ENCODE measurements at places on chromosomes 4 and X. TPM values are rescaled to one million over a fixed set of nuclear protein-coding genes. Genes with fewer than 3 reads are reported as not detected.

GRCh38 chrX:262381-262909 lies 18.7 kb upstream of the PLCXD1 start:
- no peak for DNase-seq

DNA sequence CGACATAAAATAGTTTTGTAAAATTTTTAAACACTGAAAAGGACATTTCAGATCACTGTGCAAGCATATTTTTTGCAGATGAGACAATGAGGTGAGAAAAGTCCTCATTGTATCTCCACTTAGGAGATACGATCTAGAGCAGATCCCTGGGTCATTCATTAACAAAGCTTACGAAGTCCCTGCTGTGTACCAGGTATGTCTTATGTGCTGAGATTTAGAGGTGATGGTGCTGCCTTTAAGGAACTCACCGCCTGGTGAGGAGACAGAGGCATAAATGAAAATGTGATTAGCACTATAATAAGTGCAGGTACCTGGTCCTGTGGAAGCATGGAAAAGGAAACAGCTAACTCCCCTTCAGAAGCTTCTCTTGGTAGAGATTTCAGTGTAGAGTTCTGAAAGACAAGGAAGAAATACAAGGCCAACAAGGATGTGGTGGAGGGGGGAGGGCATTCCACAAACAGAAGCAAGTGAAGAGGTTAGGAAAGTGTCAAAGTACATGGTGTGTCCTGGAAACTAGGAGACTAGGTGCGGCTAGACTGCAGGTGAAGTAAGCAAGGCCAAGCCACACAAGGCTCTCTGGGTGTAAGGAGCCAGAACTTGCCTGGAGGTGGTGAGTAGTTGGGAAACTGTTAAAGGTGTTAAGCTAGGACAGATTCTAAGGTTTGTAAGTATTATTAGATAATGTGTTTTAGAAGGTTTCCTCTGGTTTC lies 1.5 kb upstream of the NDNF start:
- DNase-seq: no peak

- DNase-seq: no peak
Observed at GRCh38 chr4:159191989-159192388, 89.1 kb downstream of the RAPGEF2 start.

- DNase-seq: no peak
Observed at GRCh38 chr4:112266823-112267222, 18.9 kb downstream of the TIFA start.

DNA sequence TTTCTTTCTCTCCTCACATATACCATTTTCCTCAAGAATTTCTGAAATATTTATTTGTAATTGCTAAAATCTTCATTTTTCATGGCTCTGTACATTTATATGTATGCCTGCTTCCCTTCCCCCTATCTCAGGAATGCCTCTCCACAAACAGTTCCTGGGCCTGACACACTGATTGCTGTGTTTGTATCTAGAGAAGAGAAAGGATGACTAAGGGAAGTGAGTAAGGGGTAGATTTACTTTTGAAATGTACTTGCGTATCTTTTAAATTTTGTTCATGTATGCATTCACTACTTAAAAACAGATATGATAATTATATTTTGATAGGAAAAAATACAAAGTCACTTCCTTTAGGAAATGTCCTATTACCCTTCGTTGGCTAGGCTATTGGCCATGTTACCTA lies 790.8 kb downstream of the PCDH18 start:
- DNase-seq: no peak

DNA sequence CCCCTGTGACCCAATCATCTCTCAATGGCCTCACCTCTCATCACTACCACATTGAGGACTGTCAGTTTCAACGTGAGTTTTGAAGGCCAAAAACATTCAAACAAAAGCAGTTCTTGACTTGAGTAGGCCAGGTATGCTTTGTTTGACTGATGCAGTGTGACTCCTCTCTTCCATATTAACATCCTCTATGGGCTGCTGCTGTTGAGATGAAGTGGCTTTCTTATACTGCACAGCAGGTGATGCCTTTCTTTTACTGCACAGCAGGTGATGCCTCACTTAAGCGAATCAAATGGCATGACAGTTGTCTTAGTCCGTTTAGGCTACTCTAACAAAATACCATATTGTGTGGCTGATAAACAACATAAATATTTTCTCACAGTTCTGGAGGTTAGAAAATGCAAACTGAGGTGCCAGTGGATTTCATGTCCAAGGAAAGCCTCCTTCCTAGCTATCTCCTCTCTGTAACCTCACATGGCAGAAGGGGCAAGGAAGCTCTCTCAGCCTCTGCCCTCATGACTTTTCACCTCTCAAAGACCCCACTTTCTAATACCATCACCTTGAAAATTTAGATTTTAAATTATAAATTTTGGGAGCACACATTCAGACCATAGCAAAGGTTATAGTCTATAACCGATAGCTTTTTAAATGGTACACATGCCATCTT lies 2267.9 kb upstream of the AGA start:
- no peak for DNase-seq

GRCh38 chr4:153440475-153440874 lies 25.7 kb upstream of the TMEM131L start:
- no peak for DNase-seq

- no peak for DNase-seq
Observed at GRCh38 chr4:186607490-186607889, 52.1 kb upstream of the MTNR1A start.

GRCh38 chr4:127211650-127212560 lies 420.9 kb upstream of the INTU start:
- no peak for DNase-seq

GRCh38 chr4:41776466-41776865 lies 27.9 kb upstream of the PHOX2B start:
- no peak for DNase-seq

- DNase-seq: no peak
Observed at GRCh38 chr4:88771883-88772450, 74.3 kb upstream of the NAP1L5 start.

DNA sequence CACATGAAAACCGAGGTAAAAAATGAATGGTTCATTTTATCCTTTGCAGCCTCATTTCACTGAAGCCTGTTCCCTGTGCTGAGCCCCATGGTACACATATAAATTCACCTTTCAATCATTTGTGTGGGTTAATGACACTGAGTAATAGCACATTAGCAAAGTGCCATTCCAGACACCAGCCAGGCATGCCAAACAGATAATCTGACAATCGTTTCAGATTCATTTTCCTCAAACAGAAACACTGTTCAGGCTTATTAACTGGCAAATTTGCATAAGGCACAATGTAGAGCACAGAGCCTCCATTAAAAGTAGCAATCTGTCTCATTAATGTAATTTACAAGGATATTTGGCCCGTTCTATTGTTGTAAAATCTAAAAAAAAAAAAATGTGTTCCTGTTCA lies 76.2 kb downstream of the UNC5C start:
- DNase-seq: no peak

DNA sequence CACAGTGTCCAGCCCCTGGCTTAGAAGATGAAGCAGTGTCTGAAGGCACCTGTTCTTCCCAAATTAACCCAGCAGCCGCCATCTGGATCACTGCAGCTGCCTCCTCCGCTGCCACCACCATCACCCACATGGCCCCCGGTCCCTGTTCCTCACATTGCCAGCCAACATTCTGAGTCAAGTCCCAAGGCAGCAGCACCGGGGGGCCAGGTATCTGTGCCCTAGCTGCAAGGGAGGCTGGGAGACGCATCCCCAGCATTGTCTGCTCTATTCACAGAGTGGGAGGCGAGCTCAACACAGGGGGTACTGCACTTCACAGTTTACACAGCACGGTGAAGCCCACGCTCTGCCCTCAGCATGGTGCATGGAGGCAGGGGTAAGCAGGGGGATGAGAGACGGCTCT lies 42.3 kb upstream of the MAN2B2 start:
- no peak for DNase-seq

DNA sequence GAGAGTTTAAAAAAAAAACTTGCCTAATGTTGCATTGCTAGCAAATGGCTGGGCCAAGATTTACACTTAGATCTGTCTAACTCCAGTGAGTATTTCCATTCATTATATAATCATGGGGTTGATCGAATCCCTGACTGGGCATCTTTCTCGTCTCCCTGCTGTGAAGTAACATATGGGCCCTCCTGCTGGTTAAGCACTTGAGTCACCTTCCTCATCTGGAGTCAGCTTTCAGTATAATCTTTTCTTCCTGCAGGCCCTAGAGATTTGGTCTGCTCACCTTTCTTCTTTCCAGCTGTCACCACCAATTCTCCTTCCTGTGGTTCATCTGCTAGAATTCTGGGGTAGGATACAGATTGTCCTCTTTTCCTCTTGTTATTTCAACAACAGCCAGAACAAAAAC lies 41.6 kb downstream of the TIGD2 start:
- no peak for DNase-seq

DNA sequence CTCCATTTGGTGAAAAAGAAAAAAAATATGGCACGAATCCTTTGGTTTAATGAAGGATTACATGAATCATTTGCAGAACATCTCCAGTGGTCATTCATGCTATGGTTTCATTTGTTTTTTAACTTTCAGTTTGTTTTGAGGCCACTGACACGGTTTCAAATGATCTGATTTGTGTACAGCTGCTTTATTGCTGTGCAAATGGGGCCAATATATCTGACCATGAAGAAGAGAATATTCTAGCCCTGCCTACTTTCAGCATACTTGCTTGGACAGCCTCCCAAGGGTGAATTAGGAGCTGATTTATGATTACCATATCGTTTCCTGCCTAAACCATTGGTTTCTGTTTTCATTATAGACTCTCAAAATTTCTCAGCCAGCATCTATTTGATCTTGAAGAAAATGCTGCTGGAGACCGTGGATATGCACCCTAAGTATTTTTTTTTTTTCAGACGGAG lies 30.7 kb downstream of the SPARCL1 start:
- DNase-seq: no peak

The GUCY1B1 gene
- total RNA-seq: 0.60 TPM

The XAGE1A gene
- not detected for total RNA-seq

The PLP2 gene
- 232 TPM for total RNA-seq

The AMTN gene
- total RNA-seq: not detected

The FAM114A1 gene
- 0.48 TPM for total RNA-seq

The FATE1 gene
- not detected for total RNA-seq

The TMPRSS11D gene
- not detected for total RNA-seq

The ZFP92 gene
- total RNA-seq: 2.2 TPM

The PACRGL gene
- total RNA-seq: 9.9 TPM

The GLRA3 gene
- total RNA-seq: not detected

The SLITRK4 gene
- total RNA-seq: not detected

The COL25A1 gene
- total RNA-seq: 0.14 TPM

The FRMPD4 gene
- total RNA-seq: not detected

The CSN1S1 gene
- not detected for total RNA-seq

All from activated T-cell treated with anti-CD3 and anti-CD28 coated beads, Interleukin-2, amount 50 U/mL, for 72 hours (primary cell).